ENCODE measurements at places on chromosomes 5 and 9.

DNA sequence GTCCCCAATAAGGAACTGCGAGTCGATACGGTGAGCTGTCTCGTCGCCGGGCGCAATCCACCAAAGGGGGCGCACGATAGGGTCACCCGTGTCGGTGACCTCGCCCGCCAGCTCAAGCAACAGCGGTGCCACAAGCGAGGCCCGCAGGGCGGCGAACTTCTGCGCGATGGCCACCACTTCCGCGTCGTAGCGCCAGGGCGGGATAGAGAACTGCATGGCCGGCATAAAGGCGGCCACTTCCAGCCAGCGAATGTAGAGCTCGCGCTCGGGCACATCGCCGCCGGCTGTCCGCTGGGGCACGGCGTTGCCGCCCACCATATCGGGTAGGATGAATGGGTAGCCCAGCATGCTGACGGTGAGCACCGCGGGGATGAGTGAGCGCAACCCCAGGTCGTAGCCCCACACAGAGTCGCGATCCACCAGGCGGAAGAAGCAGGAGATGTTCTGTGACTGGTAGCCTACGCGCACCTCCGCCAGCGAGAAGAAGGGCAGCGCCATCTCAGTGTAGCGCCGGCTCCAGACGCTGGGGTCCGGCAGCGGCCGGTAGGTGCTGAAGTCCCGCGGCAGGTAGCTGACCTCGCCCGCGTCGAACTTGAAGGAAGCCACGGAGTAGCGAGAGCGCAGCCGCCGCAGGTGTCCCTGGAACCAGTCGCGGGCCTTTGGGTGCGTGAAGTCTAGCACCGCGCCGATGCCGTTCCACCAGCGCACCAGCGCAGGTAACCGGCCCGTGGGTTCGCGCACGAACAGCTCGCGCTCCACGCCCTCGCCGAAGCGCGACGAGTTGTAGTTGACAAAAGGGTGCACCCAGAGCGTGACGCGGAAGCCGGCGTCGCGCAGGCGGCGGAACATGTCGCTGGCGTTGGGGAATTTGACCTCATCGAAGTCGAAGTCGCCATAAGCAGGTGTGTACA lies 5.5 kb downstream of the MYORG start:
- peak; percentile 42 for DNase-seq

GRCh38 chr5:93635991-93636390 lies 53.0 kb downstream of the NR2F1 start:
- DNase-seq, result peak; percentile 63

- DNase-seq, result no peak
Measured at GRCh38 chr9:16825331-16825725, 45.1 kb downstream of the BNC2 start.

DNA sequence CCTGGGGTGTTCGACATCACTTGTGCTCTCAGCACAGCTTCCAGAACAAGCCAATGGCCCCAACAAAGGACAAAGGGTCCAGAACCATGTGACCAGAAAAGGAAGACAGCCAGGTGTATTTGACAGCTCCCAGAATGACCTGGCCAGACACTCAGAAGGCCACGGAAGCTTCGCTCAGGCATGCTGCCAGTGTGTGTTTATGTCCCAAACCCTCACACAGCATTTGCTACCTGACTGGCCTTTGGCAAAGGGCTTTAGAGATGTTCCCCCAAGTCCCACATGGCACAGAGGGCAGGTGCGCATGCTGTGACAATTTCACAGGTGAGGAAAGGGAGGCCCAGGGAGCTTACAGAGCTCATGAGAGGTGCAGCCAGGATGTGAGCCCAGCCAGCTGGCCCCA lies 39.5 kb downstream of the MED10 start:
- no peak for DNase-seq

DNA sequence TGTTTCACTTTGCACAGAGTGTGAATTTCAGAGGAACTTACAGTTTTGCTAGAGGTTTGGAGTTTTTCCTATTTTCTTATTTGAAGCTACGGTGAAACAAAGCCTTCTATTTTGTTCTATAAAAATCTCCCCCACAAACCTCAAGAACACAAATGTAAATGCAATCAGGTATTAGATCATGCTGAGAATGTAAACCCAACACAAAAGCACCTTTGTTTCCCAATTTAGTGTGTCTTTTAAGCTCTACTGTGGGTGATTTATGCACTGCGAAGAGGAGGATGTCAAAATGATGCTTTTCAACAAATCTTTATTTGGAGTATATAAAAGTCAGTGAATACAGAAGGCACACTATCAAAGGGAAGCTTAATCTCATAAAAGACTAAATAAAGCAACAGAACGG lies 4.3 kb upstream of the DRD1 start:
- DNase-seq, result no peak

- peak; percentile 40 for DNase-seq
Measured at GRCh38 chr5:120532835-120533234, 68.7 kb downstream of the PRR16 start.
